Cortex of kidney (tissue), 1 donor: ENCODE measurements at places on chromosomes 2 and 18.

DNA sequence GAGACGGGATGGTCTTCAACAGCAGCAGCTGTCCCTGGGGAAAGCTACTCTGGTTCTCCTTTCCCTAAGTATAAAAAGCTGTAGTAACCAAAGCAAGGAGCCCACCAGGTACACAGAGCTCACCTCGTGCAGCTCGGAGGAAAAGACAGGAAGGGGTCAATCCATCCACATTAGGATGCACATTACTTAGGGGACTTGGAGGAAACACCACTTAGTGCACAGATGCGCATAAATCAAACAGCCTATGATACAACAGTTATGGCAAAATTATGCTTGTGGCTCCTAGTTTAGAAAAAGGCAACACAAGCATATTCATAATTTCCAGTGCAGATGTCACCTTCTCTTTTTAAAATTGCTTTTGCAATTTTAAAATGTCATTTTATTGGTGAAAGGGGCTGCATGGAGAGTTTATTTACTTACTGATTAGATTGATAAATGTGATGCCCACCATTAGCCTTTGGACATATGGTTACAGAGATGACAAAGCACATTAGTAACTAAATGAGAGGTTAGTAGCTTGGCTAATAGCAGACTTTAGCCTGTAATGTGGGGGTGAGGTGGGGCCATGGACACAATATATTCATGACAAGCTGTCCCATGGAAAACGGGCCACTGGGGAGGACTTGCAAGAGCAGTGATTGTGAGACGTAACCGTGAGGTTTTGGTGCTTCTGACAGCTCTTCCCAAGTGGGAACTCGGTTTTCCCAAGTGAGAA is 199.8 kb downstream of the MYT1L start:
- DNase-seq, result no peak

GRCh38 chr2:143700865-143701264 is 571.6 kb downstream of the ARHGAP15 start:
- DNase-seq, result no peak

DNA sequence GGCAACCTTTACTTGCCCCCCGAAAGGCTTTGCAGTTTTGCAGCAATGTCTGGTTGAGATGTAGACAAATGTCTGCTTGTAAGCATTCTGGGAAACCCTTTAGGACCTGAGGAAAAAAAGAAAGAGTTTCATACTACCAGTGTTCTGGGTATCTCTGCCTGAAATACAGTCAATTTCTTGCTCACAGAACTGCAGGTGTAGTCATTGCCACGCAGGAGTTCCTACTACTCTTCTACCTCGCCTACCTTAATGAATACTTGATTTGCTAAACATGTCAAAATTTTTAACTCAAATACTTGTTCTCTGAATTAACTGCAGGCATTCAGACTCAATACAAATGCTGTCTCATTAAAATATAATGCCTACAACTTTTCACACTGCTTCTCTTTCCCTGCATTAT is 56.4 kb downstream of the GCA start:
- no peak for DNase-seq

DNA sequence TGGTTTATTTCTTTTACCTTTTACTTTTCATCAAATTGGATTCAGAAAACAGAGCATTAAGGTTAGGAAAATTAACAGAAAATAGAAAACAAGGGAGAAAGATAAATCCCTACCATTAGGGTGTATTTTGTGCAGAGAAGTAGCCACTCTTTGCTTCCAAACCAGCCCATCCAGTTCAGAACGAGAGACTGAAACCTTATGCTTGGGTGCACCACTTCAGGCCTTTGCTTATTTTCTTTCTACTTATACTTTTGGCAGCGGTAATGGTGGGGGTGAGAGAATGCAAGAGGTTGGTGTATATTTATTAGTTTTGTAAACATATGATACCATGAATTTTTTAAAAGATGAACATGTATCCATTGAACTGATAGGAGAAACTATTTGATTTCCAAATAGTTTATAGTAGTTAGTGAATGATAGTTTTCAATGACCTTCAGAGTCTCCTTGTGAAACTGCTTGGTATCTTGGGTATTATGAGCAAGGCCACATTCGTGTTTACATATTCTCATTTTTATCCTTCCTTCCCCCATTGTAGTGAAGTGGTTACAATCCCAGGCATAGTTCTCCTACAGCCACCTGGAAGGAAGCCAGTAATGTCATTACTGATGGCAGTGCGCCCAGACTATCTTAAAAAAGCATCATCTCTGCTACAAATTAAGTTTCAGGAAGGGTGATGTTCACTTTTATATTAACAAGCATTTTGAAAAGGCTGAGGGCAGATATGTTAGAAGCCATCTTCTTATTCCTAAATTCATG is 60.8 kb downstream of the MFSD6 start:
- DNase-seq, result no peak

GRCh38 chr2:43495727-43496126 is 100.1 kb downstream of the THADA start:
- DNase-seq, result no peak

DNA sequence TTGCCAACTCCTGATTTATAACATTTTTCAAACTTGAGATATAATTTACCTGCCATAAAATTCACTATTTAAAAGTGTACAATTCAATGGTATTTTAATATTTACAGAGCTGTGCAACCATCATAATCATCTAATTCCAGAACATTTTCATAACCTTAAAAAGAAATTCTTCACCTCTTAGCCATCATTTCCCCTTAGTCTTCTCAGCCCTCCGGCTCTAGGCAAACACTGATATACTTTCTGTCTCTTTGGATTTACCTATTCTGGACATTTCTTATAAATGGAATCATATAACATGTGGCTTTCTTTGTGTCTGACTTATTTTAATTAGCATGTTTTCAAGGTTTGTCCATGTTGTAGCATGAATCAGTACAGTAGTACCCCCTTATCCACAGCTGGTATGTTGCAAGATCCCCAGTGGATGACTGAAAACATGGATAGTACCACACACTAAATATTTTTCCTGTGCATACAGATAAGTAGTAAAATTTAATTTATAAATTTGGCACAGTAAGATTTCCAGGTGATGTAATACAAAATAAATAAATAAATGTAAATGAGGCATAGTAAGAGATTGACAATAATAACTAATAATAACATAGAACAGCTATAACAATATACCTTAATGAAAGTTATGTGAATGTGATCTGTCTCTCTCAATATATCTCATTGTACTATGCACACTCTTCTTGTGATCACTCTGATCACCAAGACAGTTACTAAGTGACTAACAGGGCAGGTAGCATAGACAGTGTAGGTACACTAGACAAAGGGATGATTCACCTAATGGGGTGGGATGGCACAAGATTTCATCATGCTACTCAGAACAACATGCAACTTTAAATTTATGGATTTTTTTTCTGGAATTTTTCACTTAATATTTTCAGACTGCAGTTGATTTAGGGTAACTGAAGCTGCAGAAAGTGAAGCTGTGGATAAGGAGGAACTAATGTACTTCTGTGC is 73.1 kb downstream of the RAB3GAP1 start:
- DNase-seq, result no peak

DNA sequence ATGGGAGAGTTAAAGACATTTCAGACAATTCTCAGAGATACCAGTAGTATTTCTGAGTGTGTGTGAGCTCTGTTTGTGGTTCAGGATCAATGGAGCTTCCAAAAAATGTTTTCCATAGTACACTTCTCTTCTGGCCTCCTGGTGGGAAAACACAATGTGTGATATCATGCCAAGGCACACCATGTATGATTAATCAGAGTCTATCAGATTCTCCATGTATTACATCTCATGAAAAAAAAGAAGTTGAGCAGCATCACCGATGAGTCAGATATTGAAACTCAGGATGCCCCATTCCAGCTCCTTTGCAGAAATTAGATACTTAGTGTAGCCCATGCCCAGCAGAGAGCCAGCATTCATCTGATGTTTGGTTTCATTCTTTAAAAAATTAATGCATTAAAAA is 620.3 kb upstream of the POU3F3 start:
- no peak for DNase-seq

GRCh38 chr2:169569948-169570347 is 3.7 kb downstream of the FASTKD1 start:
- no peak for DNase-seq

- no peak for DNase-seq
Measured at GRCh38 chr2:9212010-9212635, 5.5 kb downstream of the ASAP2 start.

DNA sequence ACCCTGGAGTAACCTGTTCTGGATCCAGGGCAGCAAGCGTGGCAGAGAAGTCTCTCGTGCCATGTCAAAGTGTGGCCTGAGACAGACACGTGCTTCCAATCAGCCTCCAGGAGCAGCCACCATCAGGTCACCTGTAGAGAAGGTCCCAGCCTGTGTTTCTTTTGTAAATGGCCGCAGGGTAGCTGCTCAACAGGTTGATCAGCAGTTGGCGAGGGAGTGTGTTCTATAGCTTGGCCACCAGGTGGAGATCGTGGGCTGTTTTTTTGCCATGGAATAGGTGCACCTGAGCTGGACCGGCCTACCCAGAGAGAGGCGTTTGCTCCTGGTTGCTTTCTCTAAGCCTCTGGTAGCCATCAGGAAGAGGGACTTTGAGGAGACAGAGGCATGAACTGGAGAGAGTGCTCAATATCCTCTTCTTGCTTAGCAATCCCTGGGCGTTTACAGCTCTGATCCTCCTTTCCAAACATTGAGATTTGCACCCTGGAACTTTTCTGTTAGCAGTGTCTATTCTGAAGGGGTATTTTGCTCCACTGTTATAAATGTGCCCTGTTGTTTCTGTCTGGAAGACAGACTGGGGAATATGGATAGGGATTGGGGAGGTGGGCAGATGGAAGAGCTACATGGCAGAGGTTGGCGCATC is 34.2 kb upstream of the EN1 start:
- DNase-seq, result no peak

- no peak for DNase-seq
Measured at GRCh38 chr2:198056836-198057235, 252.4 kb downstream of the PLCL1 start.

DNA sequence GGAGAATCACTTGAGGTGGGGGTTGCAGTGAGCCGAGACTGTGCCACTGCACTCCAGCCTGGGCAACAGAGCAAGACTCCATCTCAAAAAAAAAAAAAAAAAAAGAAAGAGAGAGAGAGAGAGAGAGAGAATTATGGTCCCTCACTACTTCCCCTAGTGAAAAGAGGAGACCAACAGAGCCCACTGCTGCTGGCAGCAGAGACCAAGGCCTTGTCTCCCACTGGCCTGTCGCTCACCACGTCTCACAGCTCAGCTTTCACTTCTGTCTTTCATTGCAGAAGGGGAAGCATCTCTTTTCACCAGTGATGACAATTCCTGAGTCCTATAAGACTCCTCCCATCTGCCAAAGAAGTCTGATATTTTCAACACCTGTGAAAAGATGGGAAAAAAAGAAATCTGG is 81.3 kb downstream of the CLHC1 start:
- no peak for DNase-seq

- DNase-seq, result no peak
Measured at GRCh38 chr2:10868465-10869314, 43.0 kb upstream of the KCNF1 start.

DNA sequence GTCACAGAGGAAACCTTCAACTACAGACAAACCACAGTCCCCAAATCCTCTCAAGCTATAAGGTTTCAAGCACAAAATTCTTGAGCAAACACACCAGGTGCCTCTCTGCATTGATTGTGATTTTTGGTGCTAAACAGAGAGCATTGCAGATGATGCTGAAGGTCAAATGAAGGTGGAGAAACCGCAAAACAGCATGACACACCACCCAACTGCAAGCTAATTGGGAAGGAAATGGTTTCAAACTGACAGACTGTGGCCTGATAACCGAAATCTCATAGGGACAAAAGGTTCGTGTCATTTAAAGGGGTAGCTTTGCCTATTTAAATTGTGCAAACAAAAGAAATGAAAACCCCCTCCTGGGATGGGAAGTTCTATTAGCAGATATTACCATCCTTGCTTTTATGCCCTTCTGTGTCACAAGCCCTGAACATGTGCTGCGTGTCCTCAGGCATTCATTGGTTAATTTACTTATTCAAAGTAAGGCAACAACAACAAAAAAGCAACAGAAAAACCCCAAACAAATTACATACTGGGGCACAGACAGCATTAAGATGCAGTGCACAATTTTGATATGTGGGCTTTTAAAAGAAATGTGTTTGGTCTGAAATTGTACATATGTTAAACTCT is 154.9 kb downstream of the AQP4 start:
- DNase-seq, result no peak

GRCh38 chr2:144143294-144144151 is 376.4 kb downstream of the ZEB2 start:
- DNase-seq, result no peak

DNA sequence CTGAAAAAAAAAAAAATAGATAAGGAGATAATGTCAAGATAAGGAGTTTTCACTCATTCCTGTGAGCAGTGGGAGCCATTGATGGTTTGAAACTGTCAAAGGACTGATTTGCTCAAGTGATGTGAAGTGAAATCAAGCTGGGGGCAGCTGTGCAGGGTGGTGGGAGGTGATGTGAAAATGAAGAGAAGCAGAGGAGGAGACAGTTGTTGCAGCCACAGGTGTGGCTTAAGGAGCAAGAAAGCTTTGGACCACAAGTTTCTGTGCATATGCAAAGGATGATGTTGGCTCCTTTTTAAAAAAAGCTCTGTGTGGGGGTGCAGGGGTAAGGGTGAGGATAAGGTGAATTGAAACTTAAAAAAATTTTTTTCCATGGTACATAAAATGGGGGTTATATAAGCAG is 8.3 kb downstream of the EFR3B start:
- DNase-seq, result no peak

DNA sequence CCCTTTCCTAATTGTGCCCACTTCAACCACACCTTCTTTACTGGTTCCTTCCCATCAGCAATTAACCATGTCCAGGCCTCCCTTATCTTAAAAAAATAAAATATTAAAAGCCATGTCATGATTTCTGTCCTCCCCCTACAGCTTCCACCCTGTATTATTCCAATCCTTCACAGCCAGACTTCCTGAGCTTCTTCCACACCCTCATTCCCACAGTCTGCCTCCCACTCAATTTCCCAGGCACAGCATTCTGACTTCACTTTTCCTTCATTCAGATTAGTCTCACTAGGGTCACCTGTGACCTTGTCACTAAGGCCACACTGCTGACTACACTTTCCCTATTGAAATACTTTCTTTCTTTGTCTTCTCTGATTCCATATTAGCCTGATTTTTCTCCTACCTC is 159.4 kb downstream of the DIS3L2 start:
- no peak for DNase-seq

- DNase-seq, result no peak
Measured at GRCh38 chr18:26677957-26678356, 129.6 kb upstream of the KCTD1 start.

- no peak for DNase-seq
Measured at GRCh38 chr2:29879456-29879855, 41.9 kb downstream of the ALK start.

DNA sequence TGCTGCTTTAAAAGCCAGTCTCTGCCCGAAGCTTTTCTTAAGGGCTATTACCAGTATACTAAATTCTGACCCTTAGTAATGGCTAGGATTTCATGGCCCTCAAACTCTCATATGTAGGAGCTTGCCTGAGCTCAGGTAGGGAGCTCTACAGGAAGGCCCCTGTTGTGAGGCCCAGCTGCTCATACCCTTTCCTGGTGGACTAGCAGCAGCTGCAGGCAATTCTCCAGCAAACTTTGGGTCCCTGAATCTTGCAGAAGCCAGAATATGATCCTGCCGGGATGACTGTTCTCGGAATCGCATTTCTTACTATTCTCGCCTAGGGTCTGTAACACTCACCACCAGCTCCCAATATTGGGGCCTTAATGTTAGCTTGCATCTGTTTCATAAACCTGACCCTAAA is 106.4 kb upstream of the SERTAD2 start:
- no peak for DNase-seq
